ENCODE measurements at places on chromosomes 6 and 20.
A peak's percentile ranks its signal among the peaks of the same experiment; 100 is the strongest.

- no peak for DNase-seq
Measured at GRCh38 chr6:130908188-130908587, 81.0 kb downstream of the SMLR1 start.

DNA sequence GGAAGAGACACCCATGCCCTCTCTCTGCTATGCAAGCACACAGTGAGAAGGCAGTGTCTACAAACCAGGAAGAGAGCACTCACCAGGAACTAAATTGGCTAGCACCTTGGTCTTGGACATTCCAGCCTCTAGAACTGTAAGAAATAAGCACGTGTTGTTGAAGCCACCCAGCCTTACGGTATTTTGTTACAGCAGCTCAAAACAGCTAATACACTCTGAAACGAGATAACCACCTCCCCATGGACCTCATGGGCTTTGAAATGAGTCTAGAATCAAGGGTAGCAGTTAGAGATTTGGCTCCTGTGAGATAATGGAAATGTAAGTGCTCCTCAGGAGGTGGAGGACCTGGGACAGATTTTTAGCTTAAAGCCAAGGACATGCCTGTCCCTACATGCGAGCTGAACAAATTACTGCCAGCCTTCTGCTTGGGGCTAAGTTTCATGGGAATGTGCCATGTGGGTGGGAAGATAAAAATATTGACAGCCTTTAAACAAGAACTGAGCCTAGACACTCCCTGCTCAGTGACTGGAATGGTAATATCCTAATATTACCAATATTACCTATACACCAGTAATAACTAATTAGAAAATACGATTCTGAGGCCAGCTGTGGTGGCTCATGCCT is 3.9 kb upstream of the ZNF318 start:
- no peak for DNase-seq

DNA sequence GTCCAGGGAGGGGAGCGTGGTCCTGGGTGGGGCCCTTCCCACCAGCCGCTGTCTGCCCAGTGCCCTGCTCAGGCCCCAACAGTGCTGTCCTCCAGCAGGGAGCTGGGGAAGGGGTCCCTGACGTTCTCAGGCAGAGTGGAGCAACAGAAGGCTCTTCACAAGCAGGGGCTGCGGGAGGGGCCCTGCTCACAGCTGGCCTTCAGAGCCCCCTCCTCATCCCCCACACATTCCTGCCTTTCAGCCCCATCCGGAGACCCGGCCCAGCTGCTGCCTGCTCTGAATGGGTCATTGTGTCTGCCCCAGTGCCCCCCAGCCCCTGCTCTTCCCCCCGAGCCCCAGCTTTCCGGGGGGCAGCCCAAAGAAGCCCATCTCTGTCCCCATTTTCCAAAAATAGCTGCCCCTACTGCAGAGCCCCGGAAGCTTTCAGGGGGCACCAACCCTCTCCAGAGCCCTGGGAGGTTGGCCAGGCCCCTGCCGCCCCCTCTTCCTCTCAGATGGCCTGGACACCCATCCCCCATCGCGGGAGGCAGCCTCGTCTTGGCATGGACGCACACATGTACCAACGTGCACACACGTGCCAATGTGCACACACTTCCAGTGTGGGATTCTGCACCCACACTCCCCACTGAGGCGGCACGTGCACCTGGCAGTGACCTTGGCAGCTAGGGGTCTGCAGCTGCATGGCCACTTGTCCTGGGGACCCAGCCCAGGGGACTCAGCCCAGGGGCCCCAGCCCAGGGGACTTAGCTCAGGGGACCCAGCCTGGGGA is 3.7 kb downstream of the COL20A1 start:
- DNase-seq, result no peak

GRCh38 chr6:114886670-114887436 is 544.0 kb upstream of the HS3ST5 start:
- DNase-seq, result no peak

DNA sequence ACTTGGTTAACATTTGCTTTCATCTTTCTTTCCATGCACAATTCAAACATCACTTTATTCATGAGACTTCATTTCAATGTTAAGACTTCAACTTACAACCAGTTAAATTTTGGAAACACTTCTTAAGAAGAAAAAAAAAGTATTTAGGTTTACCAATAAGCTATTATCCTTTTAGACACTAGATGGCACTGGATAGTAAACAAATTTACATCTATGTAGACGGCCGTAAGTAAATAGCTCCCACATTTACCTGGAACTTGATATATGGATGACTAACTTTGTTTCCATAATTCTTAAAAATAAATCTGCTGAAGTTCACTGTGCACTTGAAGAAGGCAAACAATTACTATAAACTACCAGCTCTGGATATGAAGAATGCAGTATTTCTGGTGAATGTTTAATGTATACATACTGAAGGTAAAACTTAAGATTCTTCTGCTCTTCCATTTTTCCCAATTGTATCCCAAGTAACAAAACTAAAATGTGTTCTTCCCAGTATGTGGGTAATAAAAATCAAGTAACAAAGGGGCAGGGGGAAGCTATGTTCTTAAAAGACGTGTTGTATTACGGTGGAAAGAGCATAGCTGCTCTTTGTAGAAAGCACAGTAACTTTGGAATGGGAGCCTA is 130.6 kb upstream of the C6orf118 start:
- no peak for DNase-seq

DNA sequence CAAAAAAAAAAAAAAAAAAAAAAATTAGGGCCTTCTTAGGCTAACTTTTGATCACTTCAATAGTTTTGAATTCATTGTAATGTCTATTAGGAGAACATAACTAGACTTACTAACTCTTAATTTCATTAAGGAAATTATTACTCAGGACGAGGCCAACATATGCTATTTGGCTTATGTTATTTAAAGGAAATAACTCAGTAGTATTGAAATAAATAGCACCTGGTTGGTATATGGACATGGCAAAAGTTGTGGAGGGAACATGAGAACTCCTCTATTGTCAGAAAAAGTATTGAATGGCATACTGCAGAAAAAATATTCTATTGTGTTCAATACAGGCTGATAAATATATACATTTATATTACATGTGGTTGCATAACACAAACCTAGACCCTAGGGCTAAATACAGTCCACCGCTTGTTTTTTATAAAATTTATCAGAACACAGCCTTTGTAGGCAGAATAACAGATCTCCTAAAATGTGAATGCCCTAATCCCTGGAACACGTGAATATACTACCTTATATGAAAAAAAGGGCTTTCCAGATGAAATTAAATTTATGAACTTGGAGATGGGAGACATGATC is 18.0 kb downstream of the CYP24A1 start:
- DNase-seq, result no peak

GRCh38 chr20:20173254-20173653 is 120.9 kb downstream of the CFAP61 start:
- DNase-seq, result no peak

GRCh38 chr20:45098103-45098773 is 2.7 kb downstream of the KCNS1 start:
- DNase-seq, result no peak

DNA sequence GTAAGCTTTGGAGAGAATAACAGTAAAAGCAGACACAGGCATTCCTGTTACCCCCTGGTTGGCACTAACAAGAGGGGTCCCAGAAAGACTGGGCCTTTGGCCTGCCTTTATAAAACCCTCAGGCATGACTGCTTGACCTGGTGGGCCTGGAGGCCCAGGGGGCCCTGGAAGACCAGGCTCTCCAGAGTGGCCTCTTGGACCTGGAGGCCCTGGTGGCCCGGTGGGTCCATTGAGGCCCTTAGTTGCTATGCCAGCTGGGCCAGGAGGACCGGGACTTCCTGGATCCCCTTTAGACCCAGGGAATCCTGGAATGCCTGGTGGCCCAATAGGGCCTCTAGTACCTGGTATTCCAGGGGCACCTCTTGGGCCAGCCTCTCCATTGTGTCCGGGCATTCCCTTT is 5.5 kb downstream of the COL10A1 start:
- no peak for DNase-seq

GRCh38 chr6:163735076-163735475 is 320.6 kb downstream of the QKI start:
- no peak for DNase-seq

- DNase-seq, result no peak
Measured at GRCh38 chr6:36249536-36249935, 20.3 kb upstream of the PNPLA1 start.

DNA sequence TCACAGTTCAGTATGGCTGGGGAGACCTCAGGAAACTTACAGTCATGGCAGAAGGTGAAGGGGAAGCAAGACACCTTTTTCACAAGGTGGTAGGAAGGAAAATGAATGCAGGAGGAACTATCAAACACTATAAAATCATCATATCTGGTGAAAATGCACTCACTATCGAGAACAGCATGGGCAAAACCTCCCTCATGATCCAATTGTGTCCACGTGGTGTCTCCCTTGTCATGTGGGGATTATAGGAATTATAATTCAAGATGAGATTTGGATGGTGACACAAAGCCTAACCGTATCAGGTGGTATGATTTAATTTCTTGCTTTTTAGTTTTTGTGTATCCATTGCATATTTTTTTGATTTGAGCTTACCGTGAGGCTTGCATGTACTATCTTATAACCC is 133.2 kb upstream of the SYNCRIP start:
- DNase-seq, result no peak

DNA sequence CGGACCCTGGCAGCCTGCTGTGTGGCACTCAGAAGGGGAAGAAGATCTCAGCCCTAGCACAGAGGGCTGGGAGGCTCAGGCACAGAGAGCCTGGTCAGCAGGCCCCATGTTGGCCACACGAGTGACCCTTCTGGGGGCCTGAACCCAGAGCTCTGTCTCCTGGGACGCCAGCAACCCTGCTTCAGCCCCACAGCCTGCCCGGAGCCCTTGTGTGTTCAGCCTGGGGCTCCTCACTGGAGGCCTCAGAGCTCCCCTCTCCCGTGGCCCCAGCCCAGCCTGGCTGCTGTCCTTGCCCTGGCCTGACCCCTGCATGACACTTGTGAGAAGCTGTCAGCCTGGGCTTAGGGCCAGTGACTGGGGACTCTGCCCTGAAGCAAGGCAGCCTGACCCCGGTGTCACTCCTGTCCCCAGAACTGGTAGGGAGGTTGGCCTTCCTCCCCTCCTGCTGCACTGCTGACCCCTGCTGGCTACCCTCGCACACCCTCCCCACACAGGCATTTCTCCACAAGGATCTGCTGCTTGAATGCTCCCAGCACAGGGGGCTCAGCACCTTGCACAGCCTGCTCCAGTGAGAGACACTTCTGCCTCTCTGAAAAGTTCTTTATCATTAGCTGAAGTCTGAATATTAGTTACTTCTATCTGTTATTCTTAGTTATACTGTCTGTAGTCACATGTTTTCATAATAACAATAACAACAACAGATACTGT is 15.4 kb upstream of the IP6K3 start:
- DNase-seq, result no peak

DNA sequence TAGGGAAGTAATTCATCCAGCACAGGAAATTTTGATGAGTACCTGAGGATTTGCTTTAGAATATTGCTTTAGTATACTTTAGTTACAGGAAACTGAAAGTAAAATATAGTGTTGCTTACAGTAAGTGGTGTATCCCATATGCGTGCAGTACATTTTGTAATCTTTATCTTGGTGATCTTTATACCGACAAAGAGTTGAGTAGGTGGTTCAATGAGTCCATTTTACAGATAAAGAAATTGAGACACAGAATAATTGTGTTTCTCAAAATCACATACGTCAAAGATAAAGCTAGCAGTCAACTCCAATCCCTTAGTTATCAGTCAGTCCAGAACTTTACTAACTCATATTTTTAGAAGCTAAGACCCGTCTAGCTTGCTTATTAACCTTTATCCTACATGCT is 65.8 kb upstream of the E2F3 start:
- DNase-seq, result no peak

GRCh38 chr20:19849341-19850197 is 91.5 kb downstream of the RIN2 start:
- no peak for DNase-seq

DNA sequence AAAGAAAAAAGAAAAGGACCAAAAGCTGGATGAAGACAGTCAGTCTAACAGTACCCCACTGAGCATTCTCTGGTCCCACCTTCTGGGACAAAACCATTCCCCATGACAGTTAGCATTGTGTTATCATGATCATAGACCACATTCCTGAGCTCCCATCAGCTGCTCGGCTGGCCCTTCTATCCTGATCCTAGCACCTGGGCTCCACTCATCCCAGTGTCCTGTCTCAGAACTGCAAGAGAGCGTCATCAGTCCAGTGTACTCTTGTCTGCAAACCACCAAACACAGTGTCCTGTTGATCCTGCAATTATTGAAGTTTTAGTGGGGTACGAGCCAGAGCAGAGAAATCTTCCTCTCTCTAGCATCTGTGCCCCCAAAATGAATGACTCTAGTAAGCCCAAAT is 16.0 kb upstream of the TAAR1 start:
- no peak for DNase-seq

DNA sequence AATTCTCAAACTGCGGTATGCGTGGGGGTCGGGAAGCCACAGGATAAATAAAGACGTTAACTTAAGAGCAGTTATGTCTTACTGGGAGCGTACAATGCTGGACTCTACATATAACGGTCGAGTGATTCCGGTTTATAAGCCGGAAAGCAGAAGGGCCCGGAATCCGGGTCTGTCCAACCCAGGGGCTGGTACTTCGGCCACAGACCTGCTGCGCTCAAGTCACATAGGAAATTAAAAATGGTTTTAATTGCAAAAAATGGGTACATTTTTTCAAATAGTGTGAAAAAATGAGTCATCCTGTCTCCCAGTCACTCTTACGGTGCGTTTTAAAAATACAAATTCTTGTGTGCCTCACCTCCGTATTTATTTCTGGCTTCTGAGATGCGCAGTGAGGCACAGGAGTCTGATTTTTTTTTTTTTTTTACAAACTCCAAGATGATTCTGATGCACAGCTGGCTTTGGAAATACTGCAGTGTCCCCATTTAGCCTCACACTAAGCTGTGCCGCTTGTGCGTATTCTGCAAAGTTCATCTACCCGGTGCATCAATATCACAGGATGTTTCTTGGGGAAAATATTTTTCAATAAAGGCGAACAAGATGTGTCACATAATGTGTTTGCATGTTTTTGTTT is 1.0 kb downstream of the PCIF1 start:
- DNase-seq, result no peak

- peak; percentile 48 for DNase-seq
Measured at GRCh38 chr6:149934249-149935156, 7.3 kb upstream of the ULBP2 start.

- DNase-seq, result no peak
Measured at GRCh38 chr6:112117554-112117953, 30.2 kb downstream of the FAM229B start.

GRCh38 chr20:841568-842546 is 8.3 kb downstream of the FAM110A start:
- no peak for DNase-seq

- no peak for DNase-seq
Measured at GRCh38 chr6:159915397-159915796, 24.6 kb downstream of the MAS1 start.

DNA sequence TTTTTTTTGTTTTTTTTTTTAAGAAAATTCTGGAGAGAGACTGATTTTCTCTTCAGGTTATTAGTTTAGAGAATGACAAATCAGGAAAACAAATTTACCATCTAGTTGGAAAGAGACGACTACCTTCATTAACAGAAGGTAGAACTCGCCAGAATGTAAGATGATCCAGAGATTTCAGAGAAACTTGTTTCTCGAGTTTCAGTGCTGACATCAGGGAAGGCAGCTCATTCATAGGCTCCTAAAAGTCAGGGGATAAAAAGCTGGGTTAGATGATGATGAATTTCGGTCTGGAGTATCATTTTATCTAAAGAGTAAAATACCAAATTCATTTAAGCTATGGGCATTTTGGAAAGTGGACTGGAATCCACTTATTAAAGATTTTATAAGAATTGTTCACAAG is 27.9 kb downstream of the ZNF334 start:
- no peak for DNase-seq

GRCh38 chr6:17482711-17483110 is 89.3 kb downstream of the CAP2 start:
- DNase-seq, result no peak

- no peak for DNase-seq
Measured at GRCh38 chr6:2404211-2404929, 159.0 kb upstream of the GMDS start.
